ENCODE measurements at places on chromosomes 5 and 9.

DNA sequence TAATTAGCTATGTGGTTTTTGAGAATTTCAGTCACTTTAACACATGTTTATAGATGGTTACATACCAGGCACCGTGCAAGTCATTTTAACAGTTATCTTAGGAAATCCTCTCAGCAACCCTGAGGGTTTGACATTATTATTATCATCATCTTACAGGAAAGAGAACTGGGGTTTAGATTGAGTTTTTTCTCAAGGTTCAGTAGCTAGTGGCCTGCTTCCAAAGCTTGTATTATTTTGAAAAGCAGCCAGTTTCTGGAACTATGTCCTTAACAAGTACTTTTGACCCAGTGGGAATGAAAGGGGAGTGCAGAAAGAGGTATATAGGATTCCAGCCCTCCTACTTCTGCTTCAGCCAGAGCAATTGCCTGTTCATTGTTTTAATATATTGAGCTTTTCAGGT is 157.5 kb downstream of the COMMD10 start:
- no peak for DNase-seq

- no peak for DNase-seq
Measured at GRCh38 chr9:102225841-102226441, 487.5 kb upstream of the GRIN3A start.

DNA sequence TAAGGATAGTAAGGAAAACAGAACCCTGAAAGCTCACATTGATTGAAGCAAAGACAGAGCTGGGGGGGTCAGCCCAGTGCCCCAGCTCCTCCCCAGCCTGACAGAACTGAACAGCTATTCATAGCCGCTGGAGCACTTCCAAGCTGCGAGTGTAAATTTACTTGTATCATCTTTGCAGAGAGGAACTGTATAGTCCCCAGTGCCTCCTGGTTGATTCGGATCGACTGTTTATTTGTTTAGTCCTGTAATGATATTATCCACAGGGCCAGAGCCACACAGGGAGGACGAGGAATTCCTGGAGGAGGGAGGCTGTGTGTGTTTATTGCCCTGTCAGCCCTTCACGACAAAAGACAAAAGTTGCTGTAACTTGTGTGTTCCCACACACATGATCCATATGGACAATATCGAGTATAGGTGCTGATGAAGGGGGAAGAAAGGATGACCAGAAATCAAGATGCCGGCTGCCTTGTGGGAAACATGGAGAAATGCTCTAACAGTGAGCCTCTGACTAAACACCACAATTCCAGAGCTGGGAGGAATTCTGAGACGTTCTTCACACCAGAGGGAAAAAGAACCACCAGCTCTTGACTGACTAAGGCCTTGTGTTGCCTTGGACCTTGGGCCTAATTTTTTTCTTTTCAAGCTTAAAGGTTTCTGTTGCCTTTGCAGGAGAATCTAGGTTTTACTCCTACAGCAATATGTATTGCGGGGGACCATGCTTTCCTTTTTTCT is 31.1 kb downstream of the FOXD1 start:
- no peak for DNase-seq

GRCh38 chr9:135769489-135770202 is 67.7 kb downstream of the KCNT1 start:
- no peak for DNase-seq

GRCh38 chr5:95446560-95447221 is 55.5 kb downstream of the FAM81B start:
- DNase-seq: no peak

- DNase-seq: no peak
Measured at GRCh38 chr9:121860744-121861143, 209.3 kb downstream of the DAB2IP start.

GRCh38 chr5:38847559-38848347 is 1.9 kb downstream of the OSMR start:
- no peak for DNase-seq

DNA sequence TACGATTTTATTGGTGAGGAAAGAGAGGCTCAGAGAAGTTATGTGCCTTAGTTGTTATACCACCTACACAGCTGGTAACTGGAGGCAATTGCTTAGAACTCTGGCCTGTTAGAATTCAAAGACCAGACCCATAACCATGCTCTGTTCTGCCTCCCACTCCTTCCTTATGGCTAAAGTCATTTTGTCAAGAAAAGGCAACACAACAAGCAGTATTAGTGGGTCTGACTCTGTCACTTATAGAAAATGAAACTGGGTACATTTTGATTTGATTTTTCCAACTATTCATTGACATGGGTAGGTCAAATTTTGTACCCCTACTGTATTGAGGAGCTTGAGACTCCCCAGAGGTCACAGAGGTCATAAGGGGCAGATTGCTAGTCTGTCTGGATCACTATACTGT is 44.5 kb upstream of the NR3C1 start:
- DNase-seq: no peak

GRCh38 chr9:135116881-135117280 is 29.4 kb downstream of the OLFM1 start:
- DNase-seq: peak; percentile 58

DNA sequence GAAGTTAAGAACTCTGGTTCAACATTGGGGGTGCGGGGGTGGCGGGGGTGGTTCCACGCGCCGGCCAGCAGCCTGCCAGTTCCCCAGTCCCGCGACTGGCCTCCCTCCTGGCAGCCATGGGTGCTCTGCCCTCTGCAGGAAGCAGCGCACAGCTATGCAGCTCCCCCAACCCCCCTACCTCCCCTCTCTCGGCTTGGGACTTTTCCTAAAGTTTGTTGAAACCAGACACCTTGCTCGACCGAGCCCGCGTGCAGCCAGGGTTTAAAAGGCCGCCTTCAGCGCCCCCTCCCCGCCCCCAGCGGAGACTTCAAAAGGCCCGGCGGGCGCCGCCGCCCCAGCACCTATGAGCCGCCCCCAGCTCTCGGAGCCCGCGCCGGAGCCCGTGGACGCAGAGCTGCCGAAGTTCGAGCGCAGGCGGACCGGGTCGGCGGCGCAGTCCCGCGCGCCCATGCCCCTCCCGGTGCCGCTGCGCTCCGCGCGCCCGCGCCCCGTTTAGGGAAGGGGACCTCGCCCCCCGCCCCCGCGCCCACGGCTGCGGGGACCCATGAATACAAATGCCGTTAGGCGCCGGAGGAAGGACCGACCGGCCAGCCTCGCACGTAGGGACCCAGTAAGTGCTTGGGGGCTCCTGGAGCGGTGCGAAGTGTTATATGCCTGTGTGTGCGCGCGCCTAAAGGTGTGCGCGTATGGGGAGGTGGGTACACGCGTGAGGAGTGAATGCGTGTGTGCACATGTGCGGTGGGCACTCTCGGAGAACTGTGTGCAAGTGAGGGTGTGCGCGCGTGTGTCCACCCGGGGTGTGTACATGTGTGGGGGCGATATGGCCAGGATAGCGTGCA is 1.4 kb upstream of the COL27A1 start:
- no peak for DNase-seq

DNA sequence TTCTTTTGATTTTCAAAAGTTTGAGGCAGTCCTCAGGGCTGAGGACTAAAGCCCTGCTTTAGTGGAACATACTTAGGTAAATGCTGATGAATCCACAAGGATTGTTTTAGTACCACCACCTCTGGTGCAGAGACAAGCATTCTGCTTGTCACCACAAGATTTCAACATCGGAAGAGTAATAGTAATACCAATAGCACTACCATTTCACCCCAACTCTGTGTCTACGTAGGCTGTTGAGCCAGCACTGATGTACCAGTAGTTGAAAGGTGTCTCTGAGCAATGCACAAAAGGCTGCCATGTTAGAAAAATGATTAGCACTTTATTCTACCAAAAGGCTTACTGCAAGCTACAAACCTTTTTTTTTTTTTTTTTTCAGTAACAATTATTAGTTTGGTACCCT is 213.2 kb upstream of the SLC24A2 start:
- no peak for DNase-seq

DNA sequence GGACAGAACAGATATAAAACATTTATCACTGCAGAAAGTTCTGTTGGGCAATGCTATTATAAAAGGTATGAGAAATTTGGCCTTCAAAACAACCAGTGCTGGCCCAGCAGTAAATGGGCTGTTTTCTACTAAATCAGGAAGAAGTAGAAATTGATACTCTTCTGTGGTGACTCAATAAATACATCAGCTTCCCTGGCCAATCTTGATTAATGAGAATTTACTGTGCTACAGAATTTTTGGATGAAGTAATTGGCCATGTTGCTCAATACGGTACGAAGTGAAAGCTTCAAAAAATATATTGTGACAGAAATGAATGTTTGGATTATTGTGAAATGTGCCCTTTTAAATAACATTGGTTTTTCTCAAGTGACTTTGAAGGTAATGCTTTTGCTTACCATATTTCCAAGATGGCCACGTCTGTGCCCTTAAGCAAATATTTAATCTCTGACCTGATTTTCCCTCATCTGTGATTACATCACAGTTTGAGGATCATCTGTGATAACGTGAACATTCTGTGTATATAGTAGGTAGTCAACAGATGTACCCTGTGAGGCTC is 4.2 kb downstream of the DNAJA1 start:
- DNase-seq: no peak

GRCh38 chr5:75053304-75054133 is 1.2 kb upstream of the GCNT4 start:
- peak; percentile 30 for DNase-seq

DNA sequence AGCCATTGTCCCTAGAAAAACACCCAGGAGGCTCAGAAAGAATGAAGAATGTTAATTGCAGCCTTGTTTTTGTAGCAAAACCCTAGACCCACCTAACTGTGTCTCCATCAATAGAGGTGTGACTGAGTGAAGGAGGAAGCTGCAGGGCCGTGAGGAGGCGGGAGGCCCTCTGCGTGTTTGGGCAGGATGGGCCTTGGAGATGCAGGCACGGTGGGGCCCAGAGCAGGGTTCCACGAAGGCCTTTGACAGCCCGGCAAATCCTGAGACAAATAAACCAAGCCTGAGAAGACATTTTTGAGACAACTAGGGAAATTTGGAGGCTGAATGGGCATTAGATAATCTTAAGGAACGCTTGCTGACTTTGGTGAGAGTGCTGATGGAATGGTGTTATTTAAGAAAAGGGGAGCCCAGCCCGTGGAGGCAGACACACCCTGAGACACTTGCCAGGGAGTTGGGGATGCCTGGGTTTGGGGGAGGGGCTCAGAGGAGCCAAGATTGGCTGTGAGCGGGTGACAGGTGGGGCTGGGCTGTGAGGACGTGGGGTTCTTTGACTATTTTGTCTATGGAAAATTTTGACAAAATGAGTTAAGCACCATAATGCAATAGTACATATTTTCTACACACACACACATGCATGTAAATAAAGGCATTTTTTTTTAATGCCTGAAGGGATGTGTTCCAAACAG is 48.8 kb downstream of the BARX1 start:
- DNase-seq: no peak

DNA sequence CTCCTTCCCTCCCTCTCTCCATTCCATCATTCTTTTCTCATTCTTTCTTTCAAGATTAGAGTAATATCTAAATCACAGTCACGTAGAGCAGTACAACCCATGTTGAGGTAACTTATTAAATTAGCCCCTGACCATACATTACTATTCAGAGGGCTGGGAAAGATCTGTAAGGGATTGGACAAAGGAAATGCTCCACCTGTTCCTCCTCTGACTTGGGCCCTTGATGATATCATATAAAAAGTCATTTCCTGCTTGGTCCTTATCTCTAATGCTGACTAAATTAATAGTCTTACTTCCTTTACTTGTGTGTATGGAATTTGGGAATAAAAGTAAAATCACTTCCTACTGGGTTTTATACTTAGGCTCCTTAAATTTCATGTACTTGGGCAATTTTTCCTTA is 40.8 kb downstream of the SNX18 start:
- no peak for DNase-seq
